ENCODE measurements at places on chromosomes 3 and 15.

GRCh38 chr15:63587527-63587926, 9.7 kb upstream of the FBXL22 start:
- DNase-seq = no peak

GRCh38 chr3:126441256-126441880, 34.3 kb downstream of the ZXDC start:
- no peak for DNase-seq

DNA sequence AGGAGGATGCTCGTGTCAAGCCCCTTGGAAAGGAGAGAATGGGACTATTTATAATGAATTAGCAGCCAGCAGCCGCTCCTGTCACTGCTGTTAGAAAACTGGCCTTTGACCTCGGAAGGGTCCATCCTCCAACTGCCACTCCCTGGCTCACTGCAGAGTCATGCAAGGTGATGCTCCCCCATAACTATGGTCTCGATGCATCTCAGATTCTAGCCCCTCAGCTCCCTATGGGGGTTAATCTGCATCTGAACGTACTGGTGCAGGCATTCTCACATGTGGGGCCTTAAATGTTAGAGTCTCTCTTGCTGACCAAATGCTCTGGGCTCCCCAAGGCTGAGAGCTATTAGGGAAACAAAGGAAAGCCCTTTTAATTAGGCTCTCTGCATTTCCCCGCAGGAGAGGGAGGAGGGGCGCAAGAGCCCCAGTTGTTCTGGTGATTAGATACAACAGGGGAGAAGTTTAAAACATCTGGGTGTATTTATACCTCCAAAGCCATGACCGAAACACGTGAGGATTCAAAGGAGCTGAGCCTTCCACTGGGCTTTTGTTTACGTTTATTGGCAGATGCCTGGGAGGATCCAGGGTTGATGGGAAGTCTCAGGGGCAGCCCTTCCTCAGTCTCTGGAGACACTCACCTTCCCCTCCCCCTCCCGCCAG, 182.5 kb downstream of the OPA1 start:
- no peak for DNase-seq

- no peak for DNase-seq
These were observed 85.8 kb downstream of the PPCDC start for GRCh38 chr15:75109021-75109735.

- DNase-seq = peak; percentile 21
These were observed 682.6 kb downstream of the ROBO1 start for GRCh38 chr3:79085171-79085570.

DNA sequence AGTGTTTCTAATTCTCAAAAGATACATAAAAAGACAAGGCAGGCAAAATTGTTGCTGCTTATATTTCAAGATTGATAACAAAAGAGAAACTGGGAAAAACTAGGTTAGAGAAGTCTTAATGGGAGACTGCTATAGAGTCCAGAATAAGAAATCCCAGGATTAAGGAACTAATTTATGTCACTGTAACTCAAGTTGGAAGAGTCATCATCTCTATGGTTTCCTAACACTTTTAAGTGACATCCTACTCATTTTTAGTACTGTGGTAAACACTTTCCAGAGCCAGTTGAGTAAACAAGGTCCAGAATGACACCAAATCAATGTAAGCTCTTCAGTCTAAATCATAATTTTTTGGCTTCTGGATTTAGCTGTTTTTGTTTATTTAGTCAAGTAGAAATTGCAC, 8.0 kb downstream of the CLDN16 start:
- no peak for DNase-seq

GRCh38 chr15:71109905-71110304, 5.4 kb upstream of the THSD4 start:
- DNase-seq = no peak

GRCh38 chr3:182284793-182285192, 508.5 kb upstream of the ATP11B start:
- no peak for DNase-seq

GRCh38 chr15:71567173-71567572, 243.2 kb upstream of the NR2E3 start:
- DNase-seq = no peak

All from fibroblast of skin of left quadriceps (primary cell).